Kasumi-1 (cell line): ENCODE measurements at places on chromosomes 4 and X.

- no peak for DNase-seq
Measured at GRCh38 chr4:163132469-163133218, 34.0 kb downstream of the NAF1 start.

DNA sequence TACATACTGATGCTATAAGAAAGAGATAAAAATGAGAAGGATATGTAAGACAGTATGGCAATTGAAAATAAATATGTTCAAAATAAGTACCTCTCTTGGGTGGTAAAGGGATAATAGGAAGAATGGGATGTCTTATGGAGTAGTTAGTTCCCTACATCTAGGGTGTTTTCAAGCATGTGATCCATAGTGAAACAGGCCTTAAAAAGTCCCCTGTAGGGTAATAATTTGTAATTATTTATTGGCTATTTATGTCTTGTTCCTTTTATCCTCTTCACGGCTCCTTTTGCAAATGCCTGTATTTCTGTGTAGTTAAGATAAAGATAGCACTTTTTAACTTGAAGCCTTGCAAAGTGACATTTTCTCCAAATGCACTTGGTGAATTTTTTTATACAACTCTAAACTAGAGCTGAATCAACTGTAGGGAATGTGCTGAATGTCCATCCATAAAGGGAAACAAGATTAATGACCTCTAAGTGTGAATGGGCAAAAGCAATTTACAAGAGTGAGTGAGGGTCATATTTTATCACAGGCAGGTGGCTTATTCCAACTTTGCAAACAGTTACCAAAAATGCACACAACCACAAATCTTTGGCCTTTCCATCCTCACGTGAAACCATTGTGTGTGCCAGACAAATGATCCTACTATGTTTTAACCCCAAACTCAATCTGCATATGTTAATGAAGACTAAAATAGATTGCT, 299.0 kb downstream of the KCNIP4 start:
- DNase-seq: no peak

- DNase-seq: no peak
Measured at GRCh38 chr4:55068522-55068921, 56.9 kb downstream of the KDR start.

- DNase-seq: no peak
Measured at GRCh38 chr4:60737858-60738257, 462.3 kb upstream of the ADGRL3 start.

DNA sequence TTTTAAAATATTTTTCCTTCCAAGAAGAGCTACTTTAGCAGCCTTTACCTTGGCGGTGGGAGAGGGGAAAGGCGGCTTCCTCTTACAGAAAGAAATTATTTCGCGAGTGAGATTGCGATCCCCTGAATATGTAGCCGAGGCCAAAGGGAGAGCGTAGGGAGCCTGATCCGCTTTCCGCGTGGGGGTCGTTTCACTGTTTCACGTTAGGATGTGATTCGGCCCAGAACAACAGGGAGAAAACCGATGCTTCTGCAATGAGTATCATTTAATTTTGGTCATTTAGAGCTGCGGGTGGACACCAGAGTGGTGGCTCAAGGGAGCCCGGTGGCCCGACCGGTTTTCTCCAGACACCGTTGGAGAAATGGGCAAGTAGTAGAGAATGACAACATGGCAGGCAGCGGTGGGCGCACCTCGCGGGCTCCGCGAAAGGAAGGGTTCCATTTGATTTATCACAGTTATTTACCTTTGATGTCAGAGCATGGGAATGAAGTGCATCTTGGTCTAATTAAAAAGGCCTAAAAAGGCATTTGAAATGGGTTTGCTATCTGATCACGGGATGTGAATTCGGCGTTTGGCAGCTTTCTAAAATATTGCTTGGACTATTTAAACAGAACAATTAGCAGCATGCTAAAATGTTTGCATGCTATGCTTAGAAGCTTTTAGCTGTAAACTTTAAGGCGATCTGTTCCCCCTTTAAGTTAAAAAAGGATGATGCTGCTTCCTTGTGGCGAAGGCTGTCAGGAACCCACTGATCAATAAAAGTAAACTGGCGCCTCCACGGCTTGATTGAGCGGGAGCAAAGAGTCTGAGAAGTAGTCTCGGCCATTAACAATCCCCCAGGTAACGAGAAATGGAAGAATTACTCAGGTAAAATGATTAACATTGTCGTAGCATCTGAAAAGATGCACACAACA, 2.0 kb upstream of the PCDH19 start:
- DNase-seq: no peak

GRCh38 chr4:184347251-184348239, 126.8 kb downstream of the IRF2 start:
- DNase-seq: peak; percentile 98

- DNase-seq: no peak
Measured at GRCh38 chrX:14386981-14387380, 142.4 kb upstream of the GLRA2 start.

DNA sequence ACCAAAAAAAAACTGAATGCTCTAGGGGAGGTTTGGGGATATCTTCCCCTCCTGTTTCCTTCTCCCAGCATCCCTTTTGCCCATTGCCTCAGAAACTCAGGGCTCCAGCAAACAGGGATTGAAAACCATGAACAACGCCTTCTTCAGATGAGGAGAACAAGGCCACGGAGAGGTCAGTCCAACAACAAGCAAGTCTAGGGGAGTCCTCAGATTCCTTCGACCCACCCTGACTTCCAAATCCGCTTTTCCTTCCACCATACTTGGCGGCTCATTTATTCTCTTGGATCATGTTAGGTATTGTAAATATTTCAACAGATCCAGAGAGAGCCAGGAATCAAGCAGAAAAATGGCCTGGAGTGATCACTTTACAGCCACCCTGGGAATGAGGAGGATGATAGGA, 21.9 kb downstream of the REELD1 start:
- no peak for DNase-seq

- DNase-seq: no peak
Measured at GRCh38 chrX:5449323-5449722, 779.3 kb downstream of the NLGN4X start.

GRCh38 chr4:7014815-7015214, 28.4 kb upstream of the TADA2B start:
- DNase-seq: no peak

DNA sequence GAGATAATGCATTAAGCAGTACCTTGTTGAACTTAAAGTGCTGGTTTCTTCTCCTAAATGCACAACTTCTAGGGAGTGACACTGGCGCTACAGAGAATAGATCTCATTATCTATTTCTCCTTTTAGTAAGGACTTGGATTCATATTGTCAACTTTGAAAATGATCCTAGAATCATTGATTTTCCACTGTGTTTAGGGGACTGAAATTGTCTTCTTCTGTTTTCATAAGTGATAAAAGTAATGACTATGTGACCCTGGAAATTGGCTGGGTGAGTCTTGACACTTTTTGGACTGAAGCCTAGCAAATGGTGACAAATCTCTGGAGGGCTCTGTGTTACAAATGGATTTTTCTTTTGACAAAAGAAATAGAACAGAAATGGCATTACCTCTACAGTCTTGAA, 167.8 kb downstream of the NDST4 start:
- DNase-seq: no peak

- DNase-seq: peak; percentile 17
Measured at GRCh38 chrX:54447461-54447860, 7.3 kb downstream of the TSR2 start.

- no peak for DNase-seq
Measured at GRCh38 chr4:142377342-142378091, 468.6 kb downstream of the INPP4B start.

DNA sequence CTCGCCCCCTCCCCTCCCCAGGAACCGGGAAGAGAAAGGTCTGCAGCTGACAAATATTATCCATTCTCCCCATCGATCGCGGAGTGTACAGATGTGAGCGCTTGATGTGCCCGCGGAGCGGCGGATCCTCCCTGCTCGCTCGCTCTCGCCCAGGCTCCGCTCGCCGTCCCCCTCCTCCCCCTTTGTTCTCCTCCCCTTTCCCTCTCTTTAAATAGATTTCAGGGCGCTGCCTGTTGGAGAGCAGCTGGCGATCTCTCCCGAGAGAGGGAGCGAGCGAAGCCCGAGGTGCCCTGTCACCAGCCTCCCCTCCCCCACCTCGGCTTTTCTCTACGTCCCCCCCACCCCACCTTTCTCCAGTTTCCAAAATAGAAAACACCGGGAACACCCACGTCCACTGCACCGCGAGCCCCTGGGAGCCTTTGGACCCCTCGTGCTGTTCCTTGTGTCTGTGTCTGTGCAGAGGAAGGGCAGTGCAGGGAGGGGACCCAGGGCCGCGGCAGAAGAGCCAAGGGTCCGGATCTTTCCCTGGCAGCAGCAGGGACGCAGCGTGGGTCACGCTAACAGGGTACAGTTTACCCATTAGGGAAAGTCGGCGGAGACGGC, 56.6 kb upstream of the BCOR start:
- no peak for DNase-seq

DNA sequence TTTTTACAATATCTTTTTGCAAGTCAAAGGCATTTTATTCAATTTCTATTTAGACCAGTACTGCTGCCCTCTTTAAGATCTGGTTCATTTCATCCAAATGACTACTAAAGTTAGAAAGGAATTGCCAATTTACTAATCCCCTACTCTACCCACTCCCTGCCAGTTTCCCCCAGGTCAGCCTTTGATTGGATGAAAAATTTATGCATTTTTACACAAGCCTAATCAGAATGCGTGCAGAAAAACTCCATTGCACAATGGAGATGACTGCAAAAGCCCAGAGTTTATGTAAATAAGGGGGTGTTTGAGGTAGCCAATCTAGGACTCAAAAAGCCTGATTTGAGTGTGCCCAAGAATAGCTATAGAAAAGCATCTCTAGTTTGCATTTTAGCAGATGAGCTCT, 310.6 kb downstream of the PABPC4L start:
- DNase-seq: no peak

DNA sequence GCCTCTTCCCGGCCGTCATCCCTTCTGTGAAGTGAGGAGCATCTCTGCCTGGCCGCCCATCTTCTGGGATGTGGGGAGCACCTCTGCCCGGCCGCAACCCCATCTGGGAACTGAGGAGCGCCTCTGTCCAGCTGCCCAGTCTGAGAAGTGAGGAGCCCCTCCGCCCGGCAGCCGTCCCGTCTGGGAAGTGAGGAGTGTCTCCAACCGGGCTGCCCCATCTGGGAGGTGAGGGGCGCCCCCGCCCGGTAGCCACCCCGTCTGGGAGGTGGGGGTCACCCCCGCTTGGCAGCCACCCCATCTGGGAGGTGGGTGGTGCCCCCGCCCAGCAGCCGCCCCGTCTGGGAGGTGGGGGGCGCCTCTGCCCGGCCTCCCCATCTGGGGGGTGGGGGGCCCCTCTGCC, 142.3 kb downstream of the LAS1L start:
- no peak for DNase-seq
